ENCODE measurements at places on chromosomes 16 and 17.

- DNase-seq, result no peak
Measured at GRCh38 chr17:58391302-58391984, 25.9 kb downstream of the RNF43 start.

DNA sequence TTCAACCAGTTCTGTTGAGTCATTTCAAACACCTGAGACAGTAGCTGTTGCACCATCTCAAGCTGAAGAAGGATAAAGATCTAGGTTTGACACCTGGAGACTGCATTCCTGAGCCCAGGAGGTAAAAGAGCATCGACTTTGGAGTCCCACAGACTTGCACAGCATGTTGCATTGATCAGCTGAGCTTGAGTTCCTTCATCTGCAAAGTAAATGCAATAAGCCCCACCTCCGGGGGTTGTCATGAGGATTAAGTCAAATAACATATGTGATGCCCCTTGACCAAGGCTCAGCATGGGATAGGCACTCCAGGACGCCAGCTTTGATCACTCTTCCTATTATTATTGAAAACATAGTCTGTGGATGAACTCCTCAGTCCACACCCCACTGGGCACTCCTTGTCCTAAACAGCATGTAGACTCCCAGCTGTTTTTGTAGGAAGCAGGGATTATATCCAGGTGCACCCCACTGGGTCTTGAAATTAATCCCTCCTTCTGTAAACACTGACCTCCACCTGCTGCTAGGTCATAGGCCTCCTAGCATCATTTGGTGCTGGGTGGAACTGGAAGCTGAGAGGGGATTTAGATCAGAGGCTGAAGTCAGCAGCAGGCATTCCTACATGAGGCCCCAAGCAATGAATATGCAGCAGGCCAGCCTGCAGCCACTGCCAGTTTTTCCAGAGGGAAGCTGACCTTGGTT, 259.0 kb downstream of the HS3ST4 start:
- DNase-seq, result no peak

GRCh38 chr17:64632194-64632593, 29.9 kb downstream of the SMURF2 start:
- no peak for DNase-seq

- no peak for DNase-seq
Measured at GRCh38 chr17:65690626-65691310, 129.3 kb upstream of the AXIN2 start.

DNA sequence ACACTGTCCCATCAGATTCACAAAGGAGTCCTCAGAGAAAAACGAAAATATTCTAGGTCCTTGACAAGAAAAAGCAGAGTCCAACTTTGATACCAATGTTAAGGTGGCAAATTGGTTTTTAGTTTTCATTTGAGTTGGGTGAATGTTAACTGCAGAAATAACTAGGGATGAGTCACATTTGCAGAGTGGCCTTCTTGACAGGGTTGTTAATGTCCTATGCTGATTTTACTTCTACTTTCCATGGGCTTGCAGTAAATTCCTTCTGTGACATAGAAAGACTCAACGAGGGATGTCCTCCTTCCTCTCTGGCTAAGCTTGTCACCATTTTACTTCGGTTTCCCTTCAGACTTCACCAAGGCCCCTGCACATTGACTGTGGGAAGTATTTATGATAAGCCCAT, 47.2 kb upstream of the ICAM2 start:
- DNase-seq, result no peak
